Upper lobe of left lung (tissue), 6 donors: ENCODE measurements at places on chromosomes 13 and 19. TPM values are rescaled to one million over a fixed set of nuclear protein-coding genes. Genes with fewer than 3 reads are reported as not detected.

DNA sequence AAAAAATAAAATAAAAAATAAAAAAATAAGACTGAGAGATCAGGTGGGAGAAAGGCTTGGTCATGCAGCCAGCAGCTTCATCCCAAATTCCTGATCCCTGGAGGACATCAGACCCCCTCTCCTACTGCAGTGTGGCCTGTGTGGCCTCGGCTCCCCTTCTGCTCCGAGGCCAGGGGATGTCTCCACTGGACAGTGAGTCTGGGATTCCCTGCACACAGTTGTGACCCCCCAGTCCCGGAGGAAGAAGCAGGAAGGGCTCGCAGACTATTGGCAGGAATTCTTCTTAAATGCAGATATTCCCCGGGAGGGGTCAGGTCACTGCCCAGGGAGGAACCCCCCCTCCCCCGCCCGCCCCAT is 41.9 kb downstream of the ZNF627 start:
- H3K36me3 ChIP-seq, result no peaks in the 10 kb centered on the region
- peak overlapping the region; percentile 80 for H3K4me3 ChIP-seq
- no peak for DNase-seq
- H3K27ac ChIP-seq, result no peak overlapping the region
- peaks cover 6% of the 10 kb centered on the region for H3K4me1 ChIP-seq

CCDC169 gene
- total RNA-seq, result not detected

DNA sequence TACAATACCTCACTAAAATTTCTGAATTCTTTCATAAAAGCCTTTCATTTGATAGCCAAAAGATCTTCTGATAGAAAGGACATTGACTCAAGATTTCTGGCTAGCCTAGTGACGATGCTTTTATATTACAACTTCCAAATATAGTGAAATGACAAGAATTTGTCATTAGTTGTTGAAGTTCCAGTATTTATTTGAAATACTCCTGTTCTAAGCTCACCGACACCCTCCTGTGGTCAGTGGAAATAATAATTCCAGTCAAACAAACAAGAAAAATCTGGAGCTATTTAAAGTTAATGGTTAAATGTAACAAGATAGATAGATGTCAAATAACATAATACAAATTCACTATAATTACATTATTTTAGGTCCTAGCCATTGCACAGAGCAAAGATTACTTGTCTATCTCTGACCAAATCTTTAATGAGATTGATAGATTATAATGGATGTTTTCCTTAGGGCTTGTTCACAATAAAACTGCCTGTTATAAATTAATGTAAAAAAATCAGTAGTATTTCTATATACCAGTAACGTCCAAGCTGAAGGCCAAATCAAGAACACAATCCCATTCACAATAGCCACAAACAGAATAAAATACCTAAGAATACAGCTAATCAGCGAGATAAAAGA is 195.5 kb downstream of the RGCC start:
- H3K4me1 ChIP-seq, result peaks cover 14% of the 10 kb centered on the region
- no peak for DNase-seq
- H3K27ac ChIP-seq, result peak overlapping the region; percentile 90
- no peaks in the 10 kb centered on the region for H3K27me3 ChIP-seq
- no peaks in the 10 kb centered on the region for H3K36me3 ChIP-seq
- no peak overlapping the region for H3K4me3 ChIP-seq

PSG6 gene
- not detected for total RNA-seq

LYPD5 gene
- 7.8 TPM for total RNA-seq

GRCh38 chr13:30256713-30257467 is 50.5 kb downstream of the KATNAL1 start:
- H3K4me3 ChIP-seq, result no peak overlapping the region
- no peak for DNase-seq
- peaks cover 5% of the 10 kb centered on the region for H3K4me1 ChIP-seq
- H3K36me3 ChIP-seq, result no peaks in the 10 kb centered on the region
- no peak overlapping the region for H3K27ac ChIP-seq
